DND-41 (cell line): ENCODE measurements at places on chromosomes 16 and 17.

- H3K4me3 ChIP-seq = peak overlapping the region; percentile 56
- peaks cover 3% of the 10 kb centered on the region; the same call in 1 of the 2 replicates for H3K36me3 ChIP-seq
- H3K4me1 ChIP-seq = peaks cover 30% of the 10 kb centered on the region
- no peak for DNase-seq
Observed at GRCh38 chr17:32141679-32142037, 644 bp upstream of the RHOT1 start.

DNA sequence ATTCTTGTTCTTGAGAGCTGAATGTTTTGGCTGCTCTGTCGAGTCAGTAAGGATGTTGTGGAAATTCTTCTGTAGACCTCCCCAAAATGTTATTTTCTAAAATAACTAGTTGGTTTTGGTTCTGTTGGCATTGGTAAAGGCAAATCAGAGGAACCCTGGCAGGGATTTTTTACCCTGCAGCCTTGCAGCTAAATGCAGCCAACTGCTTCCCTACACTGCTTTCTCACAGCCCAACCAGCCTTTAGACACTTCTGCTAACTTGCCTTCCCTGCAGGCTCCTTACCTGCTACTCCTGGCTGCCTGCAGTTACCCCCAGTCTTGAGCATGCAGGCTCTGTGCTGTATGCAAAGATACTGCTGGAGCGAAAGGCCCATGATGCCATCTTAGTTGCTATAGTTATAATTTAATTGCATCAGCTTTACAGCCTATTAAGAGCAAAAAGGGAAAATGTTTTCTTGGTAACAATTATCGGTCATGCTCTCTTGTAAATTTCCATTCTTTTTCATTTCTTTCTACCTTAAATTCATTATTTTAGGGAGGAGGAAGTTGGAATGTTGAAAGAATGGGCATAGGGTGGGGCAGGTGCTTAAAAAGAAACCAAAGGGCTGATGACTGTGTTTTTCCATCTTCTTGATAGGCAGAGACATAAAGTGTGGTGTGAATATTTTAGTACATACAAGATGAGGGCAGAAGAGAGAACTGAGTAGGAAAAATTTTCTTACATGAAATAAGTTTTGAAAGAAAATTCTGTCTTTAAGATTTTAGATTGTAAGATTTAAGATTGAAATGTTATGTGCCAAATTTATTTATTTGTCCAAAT lies 20.0 kb downstream of the NUP93 start:
- DNase-seq = no peak
- H3K27me3 ChIP-seq = no peaks in the 10 kb centered on the region
- H3K4me1 ChIP-seq = no peaks in the 10 kb centered on the region

GRCh38 chr16:48999044-48999443 lies 282.6 kb downstream of the CBLN1 start:
- no peaks in the 10 kb centered on the region for H3K27me3 ChIP-seq
- H3K27ac ChIP-seq = no peak overlapping the region
- no peak for DNase-seq
- H3K36me3 ChIP-seq = no peaks in the 10 kb centered on the region
- H3K4me1 ChIP-seq = no peaks in the 10 kb centered on the region
- H3K4me3 ChIP-seq = no peak overlapping the region

GRCh38 chr16:57606847-57607501 lies 21.5 kb upstream of the ADGRG1 start:
- H3K36me3 ChIP-seq = no peaks in the 10 kb centered on the region
- no peaks in the 10 kb centered on the region for H3K27me3 ChIP-seq
- no peak for DNase-seq
- H3K4me1 ChIP-seq = peaks cover 14% of the 10 kb centered on the region
- H3K4me3 ChIP-seq = no peak overlapping the region
- no peak overlapping the region for H3K27ac ChIP-seq

DNA sequence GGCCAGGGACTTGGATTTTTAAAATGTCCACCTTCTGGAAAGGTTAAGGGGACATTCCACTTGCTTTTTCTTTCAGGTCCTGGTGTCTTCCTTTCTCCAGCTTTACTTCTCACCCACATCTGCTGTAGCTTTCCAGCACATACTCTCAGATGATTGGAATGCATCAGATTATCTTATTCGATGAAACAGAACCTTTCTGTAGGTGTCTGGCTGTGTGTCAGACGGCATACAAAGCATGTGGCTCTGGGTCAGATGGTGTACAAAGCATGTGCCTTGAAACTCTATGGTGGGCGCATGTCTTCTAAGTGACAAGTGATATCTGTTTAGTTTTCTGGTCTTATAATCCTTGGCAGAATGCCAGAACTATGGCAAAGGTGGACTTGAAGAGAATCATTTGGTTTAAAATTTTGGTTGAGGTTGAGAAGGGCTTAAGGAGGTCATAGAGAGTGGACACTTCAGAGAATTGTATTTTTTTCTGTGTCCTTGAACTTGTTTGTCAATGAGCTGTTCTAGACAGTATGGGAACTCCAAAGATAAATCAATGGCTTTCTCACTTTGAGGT lies 125.3 kb downstream of the FTO start:
- H3K27me3 ChIP-seq = no peaks in the 10 kb centered on the region
- no peak overlapping the region for H3K4me3 ChIP-seq
- no peak for DNase-seq
- no peak overlapping the region for H3K27ac ChIP-seq
- H3K4me1 ChIP-seq = peaks cover under 1% of the 10 kb centered on the region; the same call in 1 of the 2 replicates
- H3K36me3 ChIP-seq = peaks cover 29% of the 10 kb centered on the region

GRCh38 chr17:27834571-27834970 lies 34.2 kb upstream of the NOS2 start:
- H3K4me3 ChIP-seq = no peak overlapping the region
- peaks cover 3% of the 10 kb centered on the region for H3K27me3 ChIP-seq
- no peaks in the 10 kb centered on the region for H3K4me1 ChIP-seq
- DNase-seq = no peak

- H3K4me1 ChIP-seq = peaks cover 41% of the 10 kb centered on the region
- H3K27ac ChIP-seq = peak overlapping the region; percentile 87; the same call in 1 of the 2 replicates
- H3K4me3 ChIP-seq = no peak overlapping the region
- no peaks in the 10 kb centered on the region for H3K27me3 ChIP-seq
- H3K36me3 ChIP-seq = no peaks in the 10 kb centered on the region
Observed at GRCh38 chr16:56607109-56607618, 1.2 kb upstream of the MT2A start.

DNA sequence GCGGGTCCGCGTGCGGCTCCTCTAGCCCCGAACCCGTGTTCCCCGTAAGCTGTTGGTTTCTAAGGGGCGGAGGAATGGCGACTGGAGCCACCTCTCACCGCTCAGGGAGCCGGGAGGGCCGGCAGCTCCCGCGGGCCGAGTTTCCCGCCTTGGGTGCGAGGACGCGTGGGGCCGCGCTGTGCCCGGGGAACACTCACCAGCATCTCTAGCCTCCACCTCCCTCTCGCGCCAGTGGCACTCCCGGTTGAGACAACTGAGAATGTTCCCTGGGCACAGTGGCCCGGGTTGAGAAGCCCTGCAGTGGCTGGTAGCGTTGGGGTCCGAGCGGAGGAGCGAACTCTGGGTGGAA lies 560 bp downstream of the TELO2 start:
- H3K36me3 ChIP-seq = peaks cover 48% of the 10 kb centered on the region
- DNase-seq = no peak
- H3K27ac ChIP-seq = peak overlapping the region; percentile 97
- no peaks in the 10 kb centered on the region for H3K27me3 ChIP-seq
- peaks cover 32% of the 10 kb centered on the region for H3K4me1 ChIP-seq

- peaks cover 38% of the 10 kb centered on the region for H3K36me3 ChIP-seq
- no peak for DNase-seq
- H3K4me1 ChIP-seq = peaks cover 37% of the 10 kb centered on the region
- H3K27ac ChIP-seq = peak overlapping the region; percentile 98
- H3K4me3 ChIP-seq = peak overlapping the region; percentile 94
Observed at GRCh38 chr17:8210761-8211458, 535 bp upstream of the AURKB start.

DNA sequence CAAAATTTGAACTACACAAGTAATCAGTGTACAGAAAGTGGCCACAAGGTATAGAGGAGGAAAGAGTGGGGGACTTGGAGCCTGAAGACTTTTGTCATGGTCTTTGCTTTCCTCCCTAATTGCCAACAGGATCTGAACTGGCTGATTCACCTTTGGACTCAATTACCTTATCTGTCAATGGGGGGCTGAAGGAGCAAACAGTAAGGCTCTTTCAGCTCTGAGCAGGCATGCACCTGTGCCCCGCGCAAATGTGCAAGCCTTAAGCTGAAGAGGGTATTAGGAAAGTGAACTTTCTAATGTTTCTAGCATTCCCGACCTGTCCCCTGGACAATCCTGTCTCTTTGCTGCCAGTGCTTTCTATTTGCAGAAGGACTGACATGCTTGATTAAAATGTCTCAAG lies 302.7 kb downstream of the CA10 start:
- H3K27ac ChIP-seq = no peak overlapping the region
- H3K27me3 ChIP-seq = no peaks in the 10 kb centered on the region
- DNase-seq = no peak
- no peaks in the 10 kb centered on the region for H3K36me3 ChIP-seq
- no peak overlapping the region for H3K4me3 ChIP-seq

- H3K36me3 ChIP-seq = no peaks in the 10 kb centered on the region
- H3K27me3 ChIP-seq = no peaks in the 10 kb centered on the region
- no peak overlapping the region for H3K27ac ChIP-seq
- H3K4me3 ChIP-seq = no peak overlapping the region
Observed at GRCh38 chr16:78816499-78817195, 717.2 kb downstream of the WWOX start.

DNA sequence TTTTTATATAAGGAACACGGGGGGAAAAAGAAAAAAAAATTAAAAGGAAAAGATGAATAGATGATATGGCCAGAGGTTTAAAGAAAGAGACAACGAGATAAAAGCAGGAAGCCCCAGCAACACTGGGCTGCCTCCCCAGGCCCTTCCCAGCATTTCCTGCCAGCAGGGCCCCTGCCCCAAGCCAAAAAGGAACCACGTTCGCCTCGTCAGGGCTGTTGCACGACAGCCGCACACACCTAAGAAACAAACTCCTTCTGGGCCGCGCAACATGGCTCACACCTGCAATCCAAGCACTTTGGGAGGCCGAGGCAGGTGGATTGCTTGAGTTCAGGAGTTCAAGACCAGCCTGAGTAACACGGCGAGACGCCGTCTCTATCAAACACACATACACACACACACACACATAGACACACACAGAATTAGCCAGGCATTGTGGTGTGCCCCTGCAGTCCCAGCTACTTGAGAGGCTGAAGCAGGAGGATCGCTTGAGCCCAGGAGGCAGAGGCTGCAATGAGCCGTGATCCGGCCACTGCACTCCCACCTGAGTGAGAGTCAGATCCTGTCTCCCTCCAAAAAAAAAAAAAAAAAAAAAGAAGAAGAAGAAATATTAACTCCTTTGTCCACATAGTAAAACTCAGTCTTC lies 83.0 kb downstream of the ANKRD11 start:
- no peak overlapping the region for H3K4me3 ChIP-seq
- H3K4me1 ChIP-seq = peaks cover 10% of the 10 kb centered on the region; the same call in 1 of the 2 replicates
- peak overlapping the region; percentile 26; the same call in 1 of the 2 replicates for H3K27ac ChIP-seq
- peaks cover 48% of the 10 kb centered on the region for H3K36me3 ChIP-seq

- no peaks in the 10 kb centered on the region for H3K36me3 ChIP-seq
- H3K4me3 ChIP-seq = no peak overlapping the region
- H3K27ac ChIP-seq = no peak overlapping the region
- DNase-seq = peak; percentile 19
- H3K27me3 ChIP-seq = no peaks in the 10 kb centered on the region
Observed at GRCh38 chr17:55567240-55568214, 56.3 kb upstream of the SMIM36 start.

- H3K27me3 ChIP-seq = no peaks in the 10 kb centered on the region
- no peaks in the 10 kb centered on the region for H3K4me1 ChIP-seq
Observed at GRCh38 chr17:2062571-2063183, 7.8 kb downstream of the HIC1 start.

- peak overlapping the region; percentile 46 for H3K4me3 ChIP-seq
- H3K27ac ChIP-seq = peak overlapping the region; percentile 87
- peaks cover 13% of the 10 kb centered on the region for H3K36me3 ChIP-seq
- no peaks in the 10 kb centered on the region for H3K27me3 ChIP-seq
- peak; percentile 86 for DNase-seq
- peaks cover 58% of the 10 kb centered on the region for H3K4me1 ChIP-seq
Observed at GRCh38 chr16:53892155-53892554, 188.2 kb downstream of the FTO start.

- DNase-seq = no peak
- no peaks in the 10 kb centered on the region for H3K27me3 ChIP-seq
- peaks cover 6% of the 10 kb centered on the region for H3K4me1 ChIP-seq
Observed at GRCh38 chr16:75236232-75236631, 15.2 kb downstream of the BCAR1 start.

- H3K27ac ChIP-seq = no peak overlapping the region
- 0 out of 2 replicates have a peak, but pooled peaks cover 3% of the 10 kb centered on the region for H3K4me1 ChIP-seq
- H3K27me3 ChIP-seq = no peaks in the 10 kb centered on the region
- DNase-seq = no peak
- no peaks in the 10 kb centered on the region for H3K36me3 ChIP-seq
- H3K4me3 ChIP-seq = no peak overlapping the region
Observed at GRCh38 chr16:20873331-20873730, 26.8 kb downstream of the DCUN1D3 start.

GRCh38 chr17:45895969-45896785 lies 1.8 kb downstream of the MAPT start:
- no peaks in the 10 kb centered on the region for H3K27me3 ChIP-seq
- no peak overlapping the region for H3K4me3 ChIP-seq
- H3K36me3 ChIP-seq = no peaks in the 10 kb centered on the region
- DNase-seq = no peak
- peaks cover 14% of the 10 kb centered on the region for H3K4me1 ChIP-seq

- H3K4me1 ChIP-seq = no peaks in the 10 kb centered on the region
- no peaks in the 10 kb centered on the region for H3K27me3 ChIP-seq
- H3K27ac ChIP-seq = no peak overlapping the region
- H3K4me3 ChIP-seq = no peak overlapping the region
Observed at GRCh38 chr16:84850714-84851113, 30.9 kb downstream of the CRISPLD2 start.

- H3K27me3 ChIP-seq = no peaks in the 10 kb centered on the region
- H3K27ac ChIP-seq = no peak overlapping the region
- DNase-seq = no peak
Observed at GRCh38 chr17:45123930-45124796, 8.2 kb downstream of the PLCD3 start.

GRCh38 chr17:46790216-46790615 lies 28.3 kb downstream of the WNT3 start:
- peaks cover 3% of the 10 kb centered on the region for H3K27me3 ChIP-seq
- DNase-seq = no peak
- no peak overlapping the region for H3K4me3 ChIP-seq

GRCh38 chr16:49959552-49960277 lies 65.3 kb upstream of the CNEP1R1 start:
- H3K4me1 ChIP-seq = no peaks in the 10 kb centered on the region
- H3K27me3 ChIP-seq = peaks cover 7% of the 10 kb centered on the region
- no peaks in the 10 kb centered on the region for H3K36me3 ChIP-seq
- DNase-seq = no peak

- DNase-seq = no peak
- H3K36me3 ChIP-seq = peaks cover 35% of the 10 kb centered on the region
- no peaks in the 10 kb centered on the region for H3K4me1 ChIP-seq
- H3K4me3 ChIP-seq = no peak overlapping the region
- no peaks in the 10 kb centered on the region for H3K27me3 ChIP-seq
Observed at GRCh38 chr17:80805032-80805751, 186.4 kb upstream of the CHMP6 start.

DNA sequence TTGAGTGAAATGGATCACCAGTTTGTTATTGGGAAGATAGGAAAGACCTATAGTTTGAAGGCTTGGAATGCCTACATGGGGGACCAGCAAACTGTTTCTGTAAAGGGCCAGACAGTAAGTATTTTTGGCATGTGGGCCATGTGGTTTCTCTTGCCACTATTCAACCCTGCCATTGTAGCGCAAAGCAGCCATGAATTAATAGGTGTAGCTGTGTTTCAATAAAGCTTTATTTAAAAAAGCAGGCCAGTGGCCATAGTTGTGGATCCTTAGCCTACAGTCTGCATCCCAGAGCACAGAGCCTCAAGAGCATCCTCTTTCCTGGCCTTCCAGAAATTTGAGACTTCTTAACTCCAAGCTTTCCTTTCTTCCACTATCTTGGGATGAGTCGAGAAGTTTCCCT lies 29.3 kb downstream of the ABAT start:
- peaks cover 13% of the 10 kb centered on the region for H3K4me1 ChIP-seq
- H3K4me3 ChIP-seq = no peak overlapping the region
- no peaks in the 10 kb centered on the region for H3K27me3 ChIP-seq
- H3K27ac ChIP-seq = no peak overlapping the region
